ENCODE measurements at places on chromosomes 5 and 9.
A peak's percentile ranks its signal among the peaks of the same experiment; 100 is the strongest.

- no peak for DNase-seq
Observed at GRCh38 chr5:135980620-135981019, 25.8 kb upstream of the LECT2 start.

GRCh38 chr5:169648725-169649310 is 11.7 kb downstream of the DOCK2 start:
- DNase-seq: no peak

GRCh38 chr5:176812269-176813259 is 2.2 kb downstream of the UNC5A start:
- no peak for DNase-seq

DNA sequence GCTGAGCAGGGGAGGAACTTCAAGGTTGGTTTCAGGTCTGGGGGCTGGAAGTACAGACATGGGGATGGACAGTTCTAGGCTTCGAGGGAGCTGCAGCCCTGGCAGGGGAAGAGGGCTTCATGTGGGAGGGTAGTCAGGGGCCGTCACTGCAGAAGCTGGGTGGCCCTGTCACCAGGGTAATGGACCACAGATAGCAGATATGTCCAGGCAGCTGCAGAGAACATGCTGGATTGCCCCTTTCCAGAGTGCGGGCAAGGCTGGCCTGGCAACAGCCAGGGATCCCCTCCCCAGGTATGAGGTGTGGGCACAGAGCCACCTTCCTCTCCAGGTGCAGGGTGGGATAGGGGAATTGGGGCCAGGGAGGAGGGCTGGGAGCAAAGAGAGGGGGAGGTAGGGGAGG is 206.5 kb downstream of the GADD45G start:
- DNase-seq: no peak

- DNase-seq: no peak
Observed at GRCh38 chr5:57531333-57531732, 48.7 kb upstream of the ACTBL2 start.

DNA sequence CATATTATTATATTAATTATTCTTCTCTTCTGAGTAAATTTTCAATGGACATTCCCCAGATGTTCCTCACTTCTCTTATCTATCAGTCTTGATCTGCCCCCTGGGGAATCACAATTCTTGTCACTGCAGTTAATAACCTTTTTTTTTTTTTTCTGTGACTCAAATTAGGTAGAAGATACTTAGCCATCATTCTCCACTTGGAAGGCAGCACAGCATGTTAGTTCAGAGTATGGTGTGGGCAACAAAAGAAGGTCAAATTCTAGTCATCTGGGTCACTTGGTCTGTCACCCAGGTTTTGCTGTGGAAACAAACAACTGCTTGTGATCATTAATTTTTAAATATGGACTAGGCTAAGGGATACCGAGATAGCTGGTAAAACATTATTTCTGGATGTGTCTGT is 8.1 kb upstream of the MOB3B start:
- no peak for DNase-seq

DNA sequence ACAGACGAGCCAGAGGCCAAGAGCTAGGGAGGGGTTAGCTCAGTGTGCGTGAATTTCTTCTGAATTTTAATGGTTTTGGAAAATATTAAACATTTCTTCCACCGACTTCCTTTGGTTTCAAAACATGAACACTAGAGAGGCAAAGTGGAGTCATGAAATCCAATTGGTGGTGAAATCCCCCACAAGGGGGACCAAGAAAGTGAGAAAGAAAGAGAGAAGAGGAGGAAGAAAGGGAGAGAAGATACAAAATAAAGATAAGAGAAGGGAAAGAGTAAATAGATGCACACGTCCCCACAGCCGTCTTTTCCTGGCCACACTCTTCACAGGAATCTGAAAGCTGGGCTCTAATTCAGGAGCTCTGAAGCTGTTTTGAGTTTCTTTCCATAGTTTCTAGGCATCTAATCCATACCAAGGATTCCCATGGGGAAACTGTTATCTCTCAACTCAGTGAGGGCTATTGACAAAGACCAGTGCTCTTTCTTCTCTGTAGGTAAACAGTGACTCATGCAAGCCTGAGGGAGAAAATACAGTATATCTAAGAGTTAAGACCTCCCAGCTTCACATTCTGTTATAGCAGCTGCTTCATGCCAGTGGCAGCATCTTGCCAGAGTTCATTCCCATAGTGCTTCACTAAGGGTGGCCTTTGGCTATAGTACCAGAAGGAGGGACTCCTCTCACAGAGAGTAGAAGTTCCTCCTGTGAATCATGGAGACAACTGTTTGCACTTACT is 115.8 kb upstream of the LIFR start:
- no peak for DNase-seq

DNA sequence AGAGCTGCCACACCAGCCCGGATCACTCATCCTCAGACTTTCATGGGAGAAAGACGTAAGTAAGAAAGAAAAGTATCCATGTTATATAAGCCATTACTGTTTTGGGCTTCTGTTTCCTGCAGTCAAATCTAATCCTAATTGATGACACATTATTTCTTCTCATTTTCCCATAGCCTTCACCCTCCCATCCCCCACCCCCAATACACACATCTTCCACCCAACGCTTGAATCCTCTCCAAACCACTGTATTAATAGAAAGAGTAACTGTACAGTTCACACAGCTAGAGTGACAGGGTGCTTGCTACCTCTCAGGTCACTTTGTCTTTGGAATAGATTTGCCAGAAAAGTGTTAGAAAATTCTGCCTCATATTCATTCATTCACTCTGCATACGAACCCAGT is 69.3 kb upstream of the IL17B start:
- DNase-seq: no peak

- no peak for DNase-seq
Observed at GRCh38 chr9:35766997-35767396, 12.9 kb upstream of the MSMP start.

- no peak for DNase-seq
Observed at GRCh38 chr9:108904161-108904560, 29.8 kb downstream of the ELP1 start.

DNA sequence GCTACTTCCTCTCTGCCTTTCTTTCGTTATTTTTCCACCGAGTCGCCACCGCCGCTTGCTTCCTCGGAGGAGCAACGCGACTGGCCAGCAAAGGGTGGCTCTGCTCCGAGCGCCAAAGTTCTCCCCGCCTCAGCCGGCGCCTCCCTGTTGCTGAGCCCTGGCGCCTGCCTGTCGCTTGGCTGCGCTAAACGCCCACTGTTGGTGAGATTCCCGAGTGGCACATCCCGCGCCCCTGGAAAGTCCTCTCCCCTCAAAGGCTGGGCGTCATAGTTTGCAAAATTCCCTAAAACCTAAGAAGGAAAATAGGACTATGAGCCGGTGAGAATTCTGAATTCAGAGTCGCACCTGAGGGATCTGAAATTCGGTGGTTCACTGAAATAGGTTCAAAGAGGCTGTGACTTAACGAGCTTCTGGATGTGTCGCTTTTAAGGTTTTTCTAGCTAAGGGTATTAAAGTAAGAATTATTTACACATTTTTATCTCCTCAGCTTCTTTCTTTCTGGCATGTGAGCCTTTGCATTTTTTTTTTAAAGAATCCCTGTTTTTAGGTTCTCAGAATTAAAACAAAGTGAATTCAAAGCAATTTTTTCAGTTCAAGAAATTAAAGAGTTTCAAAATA is at the start of gene GRIN3A:
Gene GRIN3A, minus strand, starts transcription at position 82 of the 618 bp plus-strand sequence. CDS start 668 bp downstream, outside the sequence.
- DNase-seq: peak; percentile 28

- DNase-seq: no peak
Observed at GRCh38 chr9:16126042-16126441, 573.2 kb downstream of the CCDC171 start.

- DNase-seq: no peak
Observed at GRCh38 chr9:128913048-128913900, 7.5 kb upstream of the PHYHD1 start.

DNA sequence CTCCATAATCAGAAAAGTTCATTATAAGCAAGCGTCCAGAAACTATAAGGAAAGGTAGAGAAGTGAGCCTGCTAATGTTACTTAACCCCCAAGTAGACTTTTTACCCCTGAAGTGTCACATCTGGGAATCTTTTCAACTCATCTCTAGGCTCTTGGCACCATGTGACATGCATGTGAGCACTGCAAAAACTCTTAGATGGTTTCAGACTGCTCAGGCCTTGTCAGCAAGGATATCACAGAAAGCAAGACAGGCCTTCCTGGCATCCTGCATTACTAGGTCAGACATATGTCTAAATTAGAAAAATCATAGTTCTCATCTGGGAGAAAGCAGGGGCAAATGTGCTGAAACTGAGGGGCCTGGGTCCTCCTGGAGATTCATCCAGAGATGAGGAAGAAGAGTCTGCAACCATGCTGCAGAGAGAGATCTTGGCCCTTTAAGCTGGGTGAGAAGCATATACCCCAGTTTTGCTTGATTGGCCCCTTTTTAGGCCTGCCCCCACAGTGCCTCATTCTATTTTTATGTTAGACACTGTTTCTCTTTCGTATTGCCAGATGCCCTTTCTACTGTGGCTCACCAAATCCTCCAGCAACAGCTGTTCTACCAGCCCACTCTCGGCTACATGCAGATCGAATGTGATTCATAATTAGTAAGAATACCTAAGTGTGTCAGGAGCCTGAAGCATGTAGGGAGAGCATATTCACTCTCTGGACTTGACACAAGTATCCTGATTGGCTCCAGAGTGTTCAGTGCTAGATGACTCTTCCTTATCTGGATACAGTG is 19.0 kb downstream of the TMEM8B start:
- DNase-seq: no peak

GRCh38 chr5:4531756-4532704 is 608.1 kb upstream of the ADAMTS16 start:
- no peak for DNase-seq

DNA sequence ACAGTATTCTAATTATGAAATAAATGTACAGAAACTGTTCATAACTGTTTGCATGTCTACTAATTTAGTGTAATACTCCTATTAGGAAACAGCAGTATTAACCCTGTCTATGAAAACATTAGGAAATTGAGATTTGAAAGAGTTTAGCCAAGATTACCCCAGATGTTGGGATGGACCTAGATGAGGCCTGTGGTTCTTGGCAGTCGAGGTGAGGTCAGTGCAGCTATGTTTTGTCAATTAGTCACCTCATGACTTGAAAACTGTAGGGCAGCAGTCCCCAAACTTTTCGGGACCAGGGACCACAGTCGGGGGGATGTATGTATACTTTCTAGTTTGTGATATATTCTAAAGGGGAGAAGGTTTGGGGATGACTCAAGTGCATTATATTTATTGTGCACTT is 4.7 kb downstream of the LNPEP start:
- no peak for DNase-seq

GRCh38 chr5:32740651-32741050 is 29.5 kb downstream of the NPR3 start:
- no peak for DNase-seq

DNA sequence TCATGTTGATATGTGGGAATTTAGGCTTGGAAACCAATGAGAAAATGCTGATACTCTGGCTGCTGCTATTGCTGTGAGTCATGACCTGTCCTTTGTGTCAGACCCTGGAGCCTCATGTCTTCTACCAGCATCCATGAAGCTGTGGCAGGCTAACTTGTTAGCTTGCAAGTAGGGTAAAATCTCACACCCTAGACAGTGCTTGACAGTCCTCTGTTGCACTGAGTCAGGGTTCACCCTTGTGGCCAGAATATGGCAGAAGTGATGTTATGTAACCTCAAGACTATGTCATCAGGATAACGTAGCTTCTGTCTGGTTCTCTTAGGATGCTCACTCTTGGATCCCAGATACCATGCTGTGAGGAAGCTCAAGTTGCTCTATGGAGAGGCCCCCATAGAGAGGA is 110.8 kb downstream of the LHX2 start:
- no peak for DNase-seq

- no peak for DNase-seq
Observed at GRCh38 chr9:93667006-93667405, 90.6 kb downstream of the PHF2 start.

- peak; percentile 67 for DNase-seq
Observed at GRCh38 chr9:94681508-94681907, 42.2 kb upstream of the FBP1 start.

DNA sequence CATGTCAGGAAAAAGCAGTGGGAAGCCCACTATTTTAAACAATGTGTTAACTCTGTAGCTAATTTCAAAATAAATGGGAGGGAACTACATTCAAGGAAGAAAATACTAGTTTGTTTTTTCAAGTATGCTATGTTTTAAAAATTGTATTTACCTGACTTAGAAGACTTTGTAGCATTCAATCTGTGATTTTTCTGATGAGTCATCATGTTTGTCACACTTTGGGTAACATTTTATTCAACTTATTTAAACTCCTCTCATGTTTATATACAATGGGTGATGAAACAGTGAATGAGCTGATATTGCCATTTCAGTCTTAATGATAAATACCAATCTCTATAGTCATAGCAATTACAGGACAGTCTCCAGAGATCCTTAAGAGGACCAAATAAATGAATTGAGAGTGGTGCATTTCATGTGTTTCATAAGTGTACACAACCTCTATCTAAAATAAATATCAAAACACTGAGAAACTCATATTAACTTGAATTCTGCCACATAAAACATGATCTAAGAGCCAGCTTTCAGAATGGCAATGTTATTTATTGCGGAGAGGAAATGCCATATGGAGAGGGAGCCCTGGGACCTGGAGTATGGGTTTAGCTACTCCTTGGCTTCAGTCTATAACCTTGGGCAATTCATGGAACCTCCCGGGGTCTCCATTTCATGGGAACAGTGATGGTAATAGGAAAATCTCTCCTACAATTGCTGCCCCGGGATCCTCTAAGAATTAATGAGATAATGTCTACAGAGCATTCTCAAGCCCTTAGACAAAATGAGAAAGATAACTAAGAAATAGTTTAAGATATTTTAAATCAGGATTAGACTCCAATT is 913.9 kb downstream of the TLE4 start:
- no peak for DNase-seq

GRCh38 chr9:88025411-88026117 is 51.2 kb upstream of the CDK20 start:
- DNase-seq: no peak

GRCh38 chr9:93458712-93459111 is 5.3 kb upstream of the FAM120AOS start:
- DNase-seq: no peak

- DNase-seq: no peak
Observed at GRCh38 chr5:165569551-165569950, 2064.1 kb downstream of the MAT2B start.

DNA sequence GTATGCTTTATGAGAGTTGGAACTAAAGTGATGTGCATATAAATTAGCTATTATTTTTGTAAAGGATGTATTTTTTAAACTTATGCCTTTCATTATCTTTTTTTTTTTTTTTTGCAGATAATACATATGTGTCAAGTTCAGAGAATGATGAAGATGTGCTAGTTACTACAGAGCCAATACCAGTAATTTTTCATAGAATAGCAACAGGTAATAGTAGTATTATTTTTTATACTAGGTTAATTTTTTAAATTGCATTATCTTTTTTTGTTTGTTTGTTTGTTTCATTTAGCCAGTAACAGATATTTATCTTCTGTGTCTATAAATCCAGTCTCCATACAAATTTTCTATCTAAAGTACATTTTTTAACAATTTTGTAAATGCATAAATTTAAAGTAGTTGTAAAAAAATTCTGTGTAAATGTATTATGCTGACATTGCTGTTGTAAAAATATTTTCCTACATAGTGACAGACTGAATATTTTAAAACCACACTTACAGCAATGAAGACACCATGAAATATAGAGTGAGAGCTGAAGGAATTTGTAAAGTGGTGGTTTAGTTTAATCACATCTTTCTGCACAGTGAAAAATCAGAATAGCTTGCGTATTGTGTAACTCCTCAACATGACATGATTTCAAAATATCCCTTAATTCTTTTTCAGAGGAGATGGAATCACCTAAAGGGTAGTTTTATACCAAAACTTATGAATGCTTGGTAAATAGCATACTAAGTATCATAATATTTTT is 93.3 kb downstream of the PARP8 start:
- DNase-seq: no peak

- DNase-seq: no peak
Observed at GRCh38 chr9:94875300-94876020, 149.0 kb downstream of the AOPEP start.

Data from substantia nigra (tissue), 51 donors.